ENCODE measurements at places on chromosomes 2 and 18.

DNA sequence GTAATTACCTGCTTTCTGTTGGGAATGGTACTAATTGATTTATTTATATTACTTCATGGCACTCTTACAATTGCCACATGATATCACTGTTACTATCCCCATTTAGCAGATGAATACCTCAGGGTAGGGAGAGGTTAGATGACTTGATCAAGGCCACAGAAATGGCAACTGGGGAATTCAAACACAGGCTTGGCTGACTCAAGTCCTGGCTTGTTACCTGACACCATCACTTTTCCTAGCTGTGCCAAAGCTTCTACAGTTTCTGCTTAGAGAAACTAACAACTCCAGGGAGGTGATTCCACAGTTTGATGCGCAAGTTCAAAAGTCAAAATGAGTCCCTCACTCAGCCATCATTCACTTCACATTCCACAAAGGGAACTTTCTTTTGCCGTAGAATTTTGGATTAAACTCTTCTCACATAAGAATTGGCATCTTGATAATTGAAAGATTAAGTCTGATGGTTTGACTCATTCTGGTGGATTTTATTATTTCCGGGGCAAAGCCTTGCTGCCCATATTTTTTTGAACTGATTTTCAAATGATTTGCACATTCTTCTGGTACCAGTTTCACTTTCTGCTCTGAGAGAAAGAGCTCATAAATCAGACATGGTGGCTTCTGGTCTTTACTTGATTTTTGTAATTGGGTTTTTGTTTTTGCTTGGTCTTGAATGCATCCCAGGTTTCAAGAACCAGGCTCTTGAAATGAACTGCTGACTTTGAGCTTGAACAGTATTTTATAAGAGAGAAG, 656.8 kb downstream of the BCL11A start:
- DNase-seq: no peak

DNA sequence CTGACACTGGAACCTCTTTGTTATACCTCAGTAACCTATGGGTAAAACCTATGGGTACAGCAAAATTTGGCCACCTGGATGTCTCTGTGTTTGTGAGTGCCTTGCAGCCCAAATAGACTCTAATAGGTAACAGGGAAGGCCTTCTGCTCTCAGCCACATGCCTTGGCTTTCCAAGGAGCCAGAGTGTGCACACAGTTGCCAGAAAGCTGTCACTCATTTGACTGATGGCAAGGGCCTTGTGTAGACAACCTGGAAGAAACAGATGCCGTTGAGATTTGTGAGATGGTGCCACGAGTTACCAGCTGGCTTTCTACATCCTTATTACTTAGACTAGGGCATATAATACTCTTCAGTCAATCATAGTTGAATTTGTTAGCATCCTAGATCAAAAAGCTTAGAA, 90.1 kb upstream of the RAB12 start:
- DNase-seq: no peak

- DNase-seq: peak; percentile 88
Measured at GRCh38 chr2:156334496-156335478, 2.3 kb upstream of the NR4A2 start.

GRCh38 chr18:9055185-9055584, 47.3 kb upstream of the NDUFV2 start:
- peak; percentile 89 for DNase-seq

DNA sequence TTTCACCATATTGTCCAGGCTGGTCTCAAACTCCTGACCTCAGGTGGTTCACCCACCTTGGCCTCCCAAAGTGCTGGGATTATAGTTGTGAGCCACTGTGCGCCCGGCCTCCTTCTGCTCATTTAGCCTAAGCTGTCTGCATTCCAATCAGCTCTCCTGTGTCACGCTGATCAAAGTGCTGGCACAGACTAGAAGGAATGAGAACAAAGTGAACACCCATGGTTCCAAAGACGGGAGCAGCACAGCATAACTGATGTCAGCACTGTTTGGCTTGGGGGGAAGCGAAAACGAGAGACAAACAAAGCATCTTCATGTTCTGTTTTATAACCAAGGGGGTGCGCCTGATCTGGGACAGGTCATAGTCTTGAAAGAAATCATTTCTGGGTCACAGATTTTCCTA, 43.3 kb downstream of the DIPK1C start:
- DNase-seq: no peak

DNA sequence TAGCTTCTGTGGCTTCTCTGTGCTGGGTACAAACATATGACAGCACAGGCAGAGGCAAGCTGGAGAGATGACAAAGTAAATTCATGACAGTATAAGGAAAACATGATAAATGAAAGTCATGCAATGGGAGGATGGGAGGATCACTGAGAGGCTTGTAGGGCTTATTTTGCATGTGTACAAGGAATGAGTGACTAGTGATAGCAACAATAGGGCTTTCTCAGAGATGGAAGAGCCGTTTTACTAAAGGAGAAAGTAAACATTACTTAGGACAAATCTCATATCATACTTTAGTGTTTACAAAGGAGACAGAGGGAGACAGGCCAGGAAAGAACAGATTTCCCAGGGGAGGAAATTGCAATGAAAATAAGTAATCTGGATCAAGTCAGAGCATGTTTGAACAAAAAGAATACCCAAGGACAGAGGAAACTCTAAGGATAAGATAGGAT, 82.5 kb upstream of the RBMS1 start:
- DNase-seq: no peak

- DNase-seq: no peak
Measured at GRCh38 chr2:130371723-130372054, 15.8 kb downstream of the PTPN18 start.

DNA sequence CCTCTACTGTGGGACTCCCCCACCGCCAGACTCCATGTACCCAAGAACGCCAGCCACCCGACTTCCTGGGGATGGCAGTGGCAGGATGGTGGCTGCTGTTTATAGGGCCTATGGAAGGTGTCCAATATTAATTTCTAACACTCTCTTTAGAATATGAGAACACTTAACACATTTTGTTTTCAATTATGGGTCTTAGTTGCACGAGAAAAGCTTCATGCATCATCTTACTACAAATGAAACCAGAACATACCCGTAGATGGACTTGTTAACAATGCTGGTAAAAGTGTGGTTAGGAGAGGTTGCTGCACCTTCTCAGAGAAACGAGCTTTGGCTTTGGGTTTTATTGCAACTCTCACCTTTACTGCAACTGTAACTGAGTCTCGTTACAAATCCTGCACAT, 335.6 kb upstream of the ID2 start:
- DNase-seq: no peak

DNA sequence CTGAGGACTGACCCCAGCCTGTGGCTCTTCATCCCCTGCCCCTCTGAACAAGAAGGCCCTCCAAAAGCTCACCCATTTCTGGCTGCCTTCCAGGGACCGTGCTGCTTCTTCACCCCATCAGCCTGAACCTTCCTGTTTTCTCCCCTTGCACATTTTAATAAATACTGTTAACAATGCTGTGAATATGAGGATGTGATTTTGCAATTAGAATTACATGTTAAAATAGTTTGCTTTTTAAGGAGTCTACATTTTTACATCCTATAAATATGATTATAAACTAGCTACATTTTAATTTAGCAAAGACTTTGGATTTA, 4.0 kb downstream of the SNTG2 start:
- DNase-seq: no peak

GRCh38 chr2:203971251-203971650, 34.7 kb downstream of the ICOS start:
- no peak for DNase-seq

GRCh38 chr18:44423814-44424644, 256.7 kb upstream of the SETBP1 start:
- no peak for DNase-seq

DNA sequence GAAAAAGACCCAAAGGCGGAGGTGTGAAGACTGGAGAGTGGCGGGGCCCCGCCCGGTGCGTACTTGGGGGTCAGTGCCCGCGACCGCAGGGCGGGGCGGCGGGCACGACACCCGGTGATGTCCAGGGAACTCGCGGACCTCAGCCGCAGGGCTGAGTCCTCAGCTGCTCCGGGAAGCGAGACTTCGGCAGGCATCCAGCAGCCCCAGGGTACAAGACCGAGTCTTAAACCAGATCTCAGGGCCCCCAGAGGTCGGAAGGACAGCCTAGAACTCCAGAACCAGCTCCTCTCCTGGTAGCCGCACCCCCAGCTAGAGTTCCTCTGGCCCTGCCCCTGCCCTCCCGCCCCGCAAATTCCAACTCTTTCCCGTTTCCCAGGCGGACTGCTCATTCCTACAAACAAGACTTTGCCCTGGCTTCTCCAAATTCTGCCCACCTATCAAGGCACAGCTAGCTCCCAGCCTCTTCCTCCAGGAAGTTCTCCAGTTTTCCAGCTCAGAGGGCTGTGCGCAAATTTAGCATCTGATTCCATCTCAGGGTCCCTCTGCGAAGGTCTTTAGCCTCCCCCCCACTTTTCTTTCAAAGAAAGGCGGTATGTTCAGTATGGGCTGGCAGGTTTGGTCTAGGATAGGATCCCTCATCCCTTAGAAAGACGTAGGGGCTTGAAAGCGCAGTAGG, 26.0 kb upstream of the NOTO start:
- DNase-seq: no peak

DNA sequence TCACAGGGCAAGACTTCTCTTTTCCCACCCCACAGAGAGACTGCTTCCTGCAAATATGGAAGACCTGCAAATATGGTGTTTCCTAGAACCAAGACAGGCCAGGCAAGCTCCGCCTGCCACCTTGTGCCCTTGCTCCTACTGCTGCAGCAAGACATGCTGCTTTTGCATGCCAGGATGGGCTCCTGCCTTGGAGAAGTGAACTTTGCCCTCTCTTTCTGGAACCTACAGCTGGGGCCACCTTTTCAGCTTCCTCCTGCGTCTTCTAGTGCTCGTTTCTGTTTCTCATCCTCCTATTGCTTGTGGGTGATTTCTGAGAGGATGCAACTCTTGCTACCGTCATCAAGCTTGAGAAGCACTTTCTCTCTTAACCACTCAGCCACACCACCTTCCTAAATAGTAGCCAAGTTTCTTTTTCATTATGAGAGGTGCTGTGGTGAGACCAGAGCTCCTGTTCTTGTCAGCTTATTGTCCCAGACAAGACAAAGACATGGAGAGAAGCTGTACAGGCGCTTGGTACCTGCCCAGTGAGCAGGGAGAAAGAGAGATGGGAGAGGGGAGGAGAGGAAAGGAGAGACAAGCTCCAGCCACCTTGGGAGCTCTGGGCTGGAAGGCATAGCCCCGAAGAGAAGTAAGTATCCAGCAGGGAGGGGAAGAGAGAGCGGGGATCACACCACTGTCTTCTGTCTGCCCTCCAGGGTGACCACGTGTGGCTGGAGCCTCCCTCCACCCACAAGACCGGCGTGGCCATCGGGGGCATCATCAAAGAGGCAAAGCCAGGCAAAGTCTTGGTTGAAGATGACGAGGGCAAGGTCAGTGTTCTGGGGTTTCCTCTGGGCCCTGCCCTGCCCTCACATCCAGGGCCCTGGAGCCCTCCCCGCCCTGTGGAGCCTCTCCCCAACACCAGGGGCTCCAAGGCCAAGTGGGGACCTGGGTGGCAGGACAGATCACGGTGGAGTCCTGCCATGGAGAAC, 28.3 kb downstream of the MYO7B start:
- no peak for DNase-seq

DNA sequence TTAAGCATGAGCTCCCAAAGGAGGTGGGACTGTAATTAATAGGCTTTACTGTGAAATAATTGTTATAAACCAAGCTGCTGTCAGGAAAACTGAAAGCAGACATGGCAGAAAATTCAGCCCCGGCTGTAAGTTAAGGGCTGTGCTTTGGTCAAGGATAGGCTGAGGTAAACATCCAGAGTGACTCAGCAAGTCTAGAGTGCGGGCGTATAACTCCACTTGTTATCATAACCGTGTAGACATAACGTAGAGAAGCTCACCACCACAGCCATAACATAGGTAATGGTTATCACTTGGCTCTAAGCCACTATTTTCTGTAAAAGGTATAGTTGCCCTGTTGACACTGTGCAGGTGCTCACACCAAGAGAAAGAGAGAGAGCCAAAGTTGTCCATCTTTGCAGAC, 316.8 kb downstream of the DCDC2C start:
- DNase-seq: no peak

DNA sequence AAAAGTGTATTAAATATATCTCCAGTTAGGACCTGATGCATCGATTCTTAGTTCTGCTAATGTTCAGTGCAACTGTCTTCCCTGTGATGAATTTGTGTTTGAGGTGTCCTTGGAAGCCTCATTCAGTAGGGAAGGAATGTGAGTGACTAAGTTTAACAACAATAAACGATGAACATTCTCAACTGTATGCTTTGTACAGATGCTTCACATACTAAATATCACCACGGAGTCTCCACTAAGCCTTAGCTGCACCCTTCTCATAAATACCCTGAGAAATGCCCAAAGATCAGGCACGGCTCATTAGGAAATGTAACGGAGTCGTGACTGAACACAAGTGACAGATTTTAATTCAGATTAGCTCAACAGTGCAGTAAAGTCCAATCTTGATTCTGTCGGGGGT, 24.4 kb upstream of the AGFG1 start:
- DNase-seq: peak; percentile 46

DNA sequence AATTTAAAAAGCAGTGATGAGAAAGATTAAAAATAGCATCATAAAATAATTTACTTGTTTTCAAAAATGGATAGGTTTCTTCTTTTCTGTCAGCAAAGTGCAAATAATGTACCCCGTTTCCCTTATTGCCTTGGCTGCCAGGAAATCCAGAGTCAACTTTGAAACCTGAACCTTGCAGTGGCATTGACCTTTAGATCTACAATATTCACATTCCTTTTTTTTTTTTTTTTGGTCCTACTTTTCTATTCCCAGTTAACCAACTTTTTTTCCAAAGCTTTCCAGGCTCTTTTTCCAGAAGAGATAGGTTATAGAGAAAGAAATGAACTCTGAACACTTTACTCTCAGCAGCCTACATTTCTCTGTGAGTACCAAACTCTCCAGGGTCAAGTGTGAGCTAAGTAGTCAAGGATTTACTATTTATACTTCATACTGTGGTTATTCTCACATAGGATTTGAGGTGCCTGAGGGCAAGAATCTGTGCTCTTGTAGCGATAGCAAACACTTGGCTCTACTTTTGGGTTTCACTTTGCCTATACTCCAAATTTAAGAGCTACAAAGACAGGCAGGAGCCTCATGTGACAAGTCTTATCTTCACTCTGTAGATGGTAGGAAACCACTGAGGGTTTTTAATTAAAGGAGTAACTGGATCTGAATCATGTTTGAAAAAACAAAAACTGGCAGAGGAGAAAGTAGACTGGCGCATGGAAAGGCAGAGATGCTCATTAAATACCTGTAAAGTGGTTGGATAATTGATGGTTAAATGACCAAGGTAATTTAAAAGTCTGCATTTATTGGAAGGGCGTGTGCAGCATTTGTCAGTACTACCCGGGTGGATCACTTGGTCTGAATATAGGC, 63.2 kb upstream of the TMEM17 start:
- DNase-seq: no peak

DNA sequence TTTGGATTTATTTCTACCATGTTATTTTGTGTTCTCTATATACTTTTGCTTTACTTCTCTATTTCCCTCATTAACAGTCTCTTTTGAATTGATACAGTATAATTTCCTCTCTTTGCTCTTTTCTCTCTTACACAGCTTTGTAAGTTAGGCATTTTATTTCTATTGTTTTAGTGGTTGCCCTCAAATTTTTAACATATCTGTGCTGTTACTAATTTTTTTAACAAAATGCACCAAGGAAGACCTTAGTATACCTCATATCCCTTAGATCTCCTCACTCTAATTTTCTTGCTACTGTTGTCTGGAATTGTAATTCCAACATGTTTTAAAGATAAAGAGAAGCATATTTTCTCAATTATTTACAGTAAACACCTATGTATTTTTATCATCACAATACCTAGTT, 416.8 kb upstream of the SLC14A2 start:
- no peak for DNase-seq

- DNase-seq: no peak
Measured at GRCh38 chr2:215431290-215431689, 4.6 kb downstream of the FN1 start.

- no peak for DNase-seq
Measured at GRCh38 chr2:208346756-208347155, 59.8 kb upstream of the PTH2R start.

All from astrocyte of the cerebellum (primary cell).